ENCODE measurements at places on chromosomes 12 and 14.
A peak's percentile ranks its signal among the peaks of the same experiment; 100 is the strongest.

DNA sequence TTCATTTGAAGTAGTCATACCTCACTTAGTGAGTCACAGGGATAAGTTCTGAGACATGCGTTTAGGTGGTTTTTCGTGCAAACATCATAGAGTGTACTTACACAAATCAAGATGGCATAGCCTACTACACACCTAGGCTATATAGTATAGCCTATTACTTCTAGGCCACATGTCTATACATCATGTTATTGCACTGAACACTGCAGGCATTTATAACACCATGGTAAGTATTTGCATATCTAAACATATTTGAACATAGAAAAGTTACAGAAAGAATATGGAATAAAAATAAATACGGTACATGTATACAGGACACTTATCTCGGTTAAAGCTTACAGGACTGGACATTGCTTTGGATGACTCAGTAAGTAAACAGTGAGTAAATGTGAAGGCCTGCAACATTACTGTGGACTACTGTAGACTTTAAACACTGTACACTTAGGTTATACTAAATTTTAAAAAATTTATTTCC is 670.6 kb downstream of the SLC16A7 start:
- peak; percentile 83 for DNase-seq

- no peak for DNase-seq
Observed at GRCh38 chr12:9074484-9075137, 41.1 kb downstream of the A2M start.

GRCh38 chr12:16492240-16492639 is 113.7 kb downstream of the LMO3 start:
- no peak for DNase-seq

- DNase-seq = no peak
Observed at GRCh38 chr12:68381476-68382219, 49.5 kb upstream of the MDM1 start.

DNA sequence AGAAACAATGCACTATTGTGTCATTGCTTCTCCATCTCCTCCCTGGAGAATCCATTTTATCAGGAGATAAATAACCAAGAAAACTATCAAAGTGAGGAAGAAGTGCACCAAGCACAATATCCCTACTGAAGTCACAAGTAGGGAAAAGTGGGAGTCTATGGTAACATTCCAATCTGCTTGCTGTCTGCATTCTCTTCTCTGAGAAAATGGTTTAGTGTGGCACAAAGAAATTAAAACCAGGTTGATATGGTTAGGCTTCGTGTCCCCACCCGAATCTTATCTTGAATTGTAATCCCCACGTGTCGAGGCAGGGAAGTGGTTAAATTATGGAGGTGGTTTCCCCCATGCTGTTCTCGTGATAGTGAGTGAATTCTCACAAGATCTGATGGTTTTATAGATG is 209.7 kb downstream of the PRKD1 start:
- no peak for DNase-seq

- DNase-seq = no peak
Observed at GRCh38 chr14:103898204-103898603, 30.1 kb upstream of the TDRD9 start.

- peak; percentile 26 for DNase-seq
Observed at GRCh38 chr14:51307551-51307950, 67.5 kb downstream of the TMX1 start.

- no peak for DNase-seq
Observed at GRCh38 chr12:75876832-75877762, 154.5 kb downstream of the PHLDA1 start.

GRCh38 chr14:75566321-75566720 is 12.1 kb upstream of the FLVCR2 start:
- DNase-seq = peak; percentile 41

GRCh38 chr14:72305561-72305960 is 373.3 kb downstream of the RGS6 start:
- DNase-seq = no peak

DNA sequence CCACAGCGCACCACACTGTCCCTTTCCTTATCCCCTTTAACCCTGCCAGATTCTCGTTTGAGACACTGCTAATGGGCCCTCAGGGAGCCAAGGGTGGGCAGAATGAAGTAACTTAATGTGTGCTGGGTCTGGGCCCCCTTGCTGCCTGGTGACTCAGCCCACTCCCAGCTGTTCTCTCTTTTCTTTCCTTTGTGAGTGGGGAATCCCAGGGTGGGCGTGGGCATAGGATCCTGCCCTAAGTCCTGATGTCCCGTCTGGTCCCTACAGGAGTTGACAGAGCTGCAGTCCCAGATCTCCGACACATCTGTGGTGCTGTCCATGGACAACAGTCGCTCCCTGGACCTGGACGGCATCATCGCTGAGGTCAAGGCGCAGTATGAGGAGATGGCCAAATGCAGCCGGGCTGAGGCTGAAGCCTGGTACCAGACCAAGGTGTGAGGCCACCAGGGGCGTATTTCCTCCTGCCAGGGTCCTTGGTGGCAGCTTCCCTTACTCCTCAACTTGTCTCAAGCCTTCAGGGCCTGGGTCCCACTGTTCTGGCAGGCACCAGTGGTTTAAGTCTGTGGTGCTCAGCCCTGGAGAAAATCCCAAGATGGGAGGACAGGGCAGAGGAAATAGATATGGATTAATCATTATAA is 8.3 kb downstream of the KRT7 start:
- no peak for DNase-seq

GRCh38 chr12:93745286-93745685 is 68.1 kb downstream of the CRADD start:
- no peak for DNase-seq

DNA sequence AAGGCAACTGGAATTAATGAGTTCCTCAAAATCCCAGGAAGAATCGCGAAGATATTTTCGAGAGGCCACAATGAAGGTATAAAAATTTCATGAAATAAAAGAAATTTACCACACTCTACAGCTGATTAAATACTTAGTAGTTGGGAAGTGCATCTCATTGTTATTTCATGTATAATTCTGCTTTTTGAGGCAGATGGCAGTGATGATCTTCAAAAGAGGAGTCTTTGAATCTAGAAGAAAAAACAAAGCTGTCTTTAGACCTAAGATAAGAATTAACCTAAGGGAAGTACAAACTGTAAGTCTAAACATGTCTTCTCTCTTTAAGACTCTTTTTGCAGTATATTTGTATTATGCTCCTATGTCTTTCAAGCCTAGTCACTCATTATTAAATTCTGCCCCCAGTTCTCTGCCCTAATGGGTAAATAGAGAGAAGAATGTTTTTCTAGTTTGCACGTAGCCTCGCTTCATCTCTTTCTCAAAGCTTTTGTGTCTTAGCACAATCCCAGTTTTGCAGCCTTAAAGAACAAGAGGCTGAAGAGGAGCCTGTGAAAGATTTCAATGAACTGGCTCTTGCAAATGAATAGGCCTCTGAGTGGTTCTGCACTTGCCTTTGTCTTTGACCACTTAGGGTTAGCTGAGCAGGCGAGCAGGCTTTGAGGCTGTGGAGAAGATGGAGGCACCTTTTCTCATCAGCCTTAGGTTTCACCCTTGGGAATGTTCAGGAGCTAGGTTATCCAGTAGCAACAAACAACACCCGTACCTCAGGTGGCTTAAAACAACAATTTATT is 32.7 kb downstream of the CFAP54 start:
- no peak for DNase-seq

- peak; percentile 70 for DNase-seq
Observed at GRCh38 chr12:48788854-48789775, at the start of gene ADCY6. TSS of gene ADCY6 (minus strand) at chr12:48789089. CDS start at chr12:48783434, 5,655 bp downstream.

DNA sequence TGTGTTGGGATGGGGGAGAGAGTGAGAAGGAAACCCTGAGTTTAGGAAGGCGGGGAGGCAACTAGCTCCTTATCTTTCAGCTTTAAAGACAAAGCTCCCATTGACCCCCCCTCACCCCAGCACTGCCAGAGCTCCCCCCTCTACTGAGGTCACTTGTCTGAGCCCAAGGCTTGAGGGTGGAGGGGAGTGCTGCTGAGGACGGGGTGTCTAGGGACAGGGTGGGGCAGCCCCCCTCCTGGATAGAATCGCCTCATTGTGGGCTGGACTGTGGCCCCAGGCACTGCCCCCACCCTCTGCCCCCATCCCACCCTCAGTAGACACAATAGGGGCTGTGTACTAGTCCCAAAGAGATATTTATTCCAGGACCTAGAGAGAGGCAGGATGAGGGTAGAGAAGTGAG is 3.0 kb downstream of the ERBB3 start:
- DNase-seq = no peak

DNA sequence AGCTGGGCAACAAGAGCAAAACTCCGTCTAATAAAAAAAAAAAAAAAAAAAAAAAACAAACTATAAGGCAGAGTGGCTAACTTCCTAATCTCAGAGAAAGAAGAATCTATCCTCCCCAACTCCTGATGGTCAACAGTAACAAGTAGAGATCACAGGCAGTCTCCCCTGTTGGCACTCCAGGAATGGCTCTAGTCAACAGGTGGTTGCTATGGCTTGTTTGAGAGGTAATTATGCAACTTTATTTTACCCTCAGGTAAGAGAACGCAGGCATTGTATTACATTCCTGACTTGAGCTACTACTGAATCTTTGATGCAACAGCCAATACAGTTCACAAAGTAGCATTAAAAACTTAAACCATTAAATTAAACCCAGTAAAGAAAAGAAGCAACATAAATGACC is 180.3 kb downstream of the DICER1 start:
- no peak for DNase-seq

- DNase-seq = no peak
Observed at GRCh38 chr12:9660046-9660445, 9.5 kb upstream of the CLEC2D start.

GRCh38 chr14:63614679-63615363 is 26.9 kb downstream of the WDR89 start:
- DNase-seq = peak; percentile 60
